ENCODE measurements at places on chromosomes 16 and 17.

DNA sequence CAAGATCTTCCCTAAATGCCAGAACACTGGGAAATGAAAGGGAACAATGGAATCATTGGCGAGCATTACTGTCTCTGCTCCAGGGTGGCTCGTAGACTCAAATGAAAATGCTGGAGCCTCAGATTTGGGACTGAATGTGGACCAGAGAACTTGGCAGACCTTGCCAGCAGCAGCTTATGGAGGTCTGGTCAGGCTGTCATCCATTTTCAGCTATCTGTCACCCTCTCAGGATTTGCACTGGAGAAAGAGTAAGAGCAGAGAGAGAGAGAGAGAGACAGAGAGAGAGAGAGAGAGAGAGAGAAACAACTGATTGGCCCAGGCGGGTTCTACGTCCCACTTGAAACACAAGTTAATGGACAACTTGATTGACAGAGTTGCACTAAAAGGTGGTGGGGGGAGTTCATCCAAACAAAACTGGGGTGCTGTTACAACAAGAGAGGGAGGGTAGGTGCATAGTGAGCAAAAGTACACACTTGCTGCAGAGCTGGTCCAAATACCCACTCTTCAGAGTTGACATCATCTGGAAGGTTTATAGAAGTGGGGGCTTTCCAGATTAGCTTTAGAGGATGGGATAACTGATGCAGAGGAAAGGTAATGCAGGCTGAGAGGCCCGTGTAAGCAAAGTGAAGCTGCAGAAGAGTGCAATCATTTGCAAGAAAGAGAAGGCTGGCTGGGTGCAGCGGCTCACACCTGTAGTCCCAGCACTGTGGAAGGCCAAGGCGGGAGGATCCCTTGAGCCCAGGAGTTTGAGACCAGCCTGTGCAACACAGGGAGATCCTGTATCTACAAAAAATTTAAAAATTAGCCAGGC lies 16.5 kb upstream of the NSMCE1 start:
- DNase-seq = no peak

- DNase-seq = peak; percentile 45
These were observed at the start of gene IRX3 for GRCh38 chr16:54286366-54287130. TSS of gene IRX3 (minus strand) at chr16:54286787. CDS start at chr16:54286050, 737 bp downstream.

GRCh38 chr16:31367853-31368252 lies 12.9 kb downstream of the ITGAX start:
- DNase-seq = no peak

DNA sequence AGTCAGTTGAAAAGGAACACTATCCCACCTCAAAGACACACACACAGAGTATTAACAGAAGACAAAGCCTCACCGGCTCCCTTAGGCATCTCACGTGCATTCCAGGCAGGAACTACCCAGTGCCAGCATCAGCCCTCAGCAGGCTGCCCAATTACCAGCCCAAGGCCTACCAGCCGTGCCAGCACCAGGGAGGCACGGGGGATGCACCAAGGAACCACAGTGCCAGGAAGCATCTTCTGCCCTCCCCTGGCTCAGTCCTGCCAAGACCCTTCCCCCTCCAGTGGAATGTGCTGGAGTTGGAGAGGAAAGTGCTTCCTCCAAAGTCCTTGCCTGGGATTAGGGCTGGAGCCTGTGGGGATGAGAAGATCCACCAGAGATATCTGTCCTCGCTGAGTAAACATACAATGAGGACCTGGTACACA lies 11.0 kb upstream of the KRT19 start:
- no peak for DNase-seq

- DNase-seq = no peak
These were observed 7.6 kb downstream of the SPNS2 start for GRCh38 chr17:4506175-4506813.

- DNase-seq = no peak
These were observed 19.0 kb downstream of the UNKL start for GRCh38 chr16:1395444-1396031.

- DNase-seq = no peak
These were observed 29.3 kb upstream of the GSG1L start for GRCh38 chr16:28092721-28093384.

GRCh38 chr17:6521586-6521985 lies 34.8 kb downstream of the PITPNM3 start:
- no peak for DNase-seq

GRCh38 chr16:62940569-62940968 lies 904.3 kb upstream of the CDH8 start:
- DNase-seq = no peak

GRCh38 chr16:17529982-17530760 lies 59.4 kb upstream of the XYLT1 start:
- no peak for DNase-seq

GRCh38 chr16:3909791-3910583 lies 29.5 kb upstream of the CREBBP start:
- DNase-seq = no peak

DNA sequence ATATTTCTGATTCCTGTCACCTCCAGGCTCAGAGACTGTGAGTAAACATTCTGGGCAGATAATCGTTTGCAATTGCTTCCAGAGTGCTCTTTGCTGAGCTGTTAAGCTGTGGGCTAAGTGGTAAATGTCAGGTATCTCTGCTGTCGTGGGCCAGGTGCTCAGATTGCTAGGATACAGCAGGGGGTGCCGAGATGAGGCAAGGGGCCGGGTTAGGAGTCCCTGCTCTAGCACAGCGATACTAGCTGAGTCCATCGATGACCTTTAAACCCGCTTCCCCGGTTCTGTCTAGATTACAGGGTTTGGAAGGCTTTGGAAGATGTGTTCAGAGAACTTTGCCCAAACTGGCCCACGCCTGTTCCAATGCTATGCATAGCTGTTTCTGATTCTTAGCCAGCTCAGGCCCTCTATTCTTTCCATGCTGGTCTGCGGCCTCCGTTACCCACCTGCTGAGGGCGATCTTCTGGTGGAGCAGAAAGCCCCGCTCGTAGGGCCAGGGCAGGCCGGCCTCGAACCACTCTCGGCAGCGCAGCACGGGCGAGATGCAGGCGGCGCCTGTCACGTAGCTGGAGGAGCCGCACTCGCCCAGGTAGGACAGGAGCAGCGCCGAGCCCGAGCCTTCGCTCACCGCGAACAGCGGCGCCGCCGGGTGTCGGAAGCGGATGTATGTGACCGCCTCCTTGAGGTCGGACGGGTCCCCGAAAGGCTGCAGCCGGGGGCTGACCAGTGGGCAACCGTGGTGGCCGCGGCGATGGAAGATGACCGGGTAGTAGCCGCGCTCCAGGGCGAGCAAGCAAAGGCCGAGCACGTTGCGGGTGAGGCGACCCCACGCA lies 979 bp downstream of the ABHD15 start:
- no peak for DNase-seq

DNA sequence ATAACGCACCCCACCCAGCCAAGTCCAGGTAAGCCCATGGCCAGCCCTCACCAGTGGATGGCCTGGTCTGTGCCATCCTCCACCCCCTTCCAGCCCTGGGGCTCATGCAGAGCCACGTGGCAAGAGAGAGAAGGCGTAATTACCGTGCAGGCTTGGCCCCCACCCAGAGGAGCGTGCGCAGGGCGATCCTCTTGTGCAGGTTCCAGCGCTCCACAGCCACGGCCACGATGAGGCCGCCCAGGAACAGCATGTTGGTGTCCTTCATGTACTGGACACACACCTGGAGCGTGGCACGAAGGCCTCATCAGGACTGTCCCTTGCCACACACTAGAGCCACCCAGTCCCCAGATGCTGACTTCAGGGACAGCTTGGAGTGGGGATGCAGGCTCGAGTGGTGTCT lies 6.7 kb downstream of the SLC13A5 start:
- DNase-seq = no peak

DNA sequence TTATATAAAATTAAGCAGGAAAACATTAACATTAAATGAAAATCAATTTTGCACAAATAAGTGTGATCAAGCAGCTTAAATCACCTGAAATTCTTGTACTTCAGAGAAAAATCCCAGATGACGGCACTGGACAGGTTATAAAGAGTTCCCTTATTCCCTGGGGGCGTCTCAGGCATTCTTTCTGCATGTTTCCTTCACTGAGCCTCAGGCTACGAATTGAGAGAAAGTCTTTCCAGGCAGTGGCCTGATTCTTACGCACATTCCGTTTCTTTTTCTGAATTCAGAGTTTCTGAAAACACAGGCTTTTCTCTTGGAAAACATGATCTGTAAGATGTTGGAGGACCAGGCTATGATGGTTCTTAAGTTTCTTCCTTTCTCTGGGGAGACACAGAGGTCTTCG lies 22.1 kb upstream of the PITPNM3 start:
- no peak for DNase-seq

GRCh38 chr17:59441464-59442096 lies 110.1 kb downstream of the YPEL2 start:
- no peak for DNase-seq

- no peak for DNase-seq
These were observed 64.7 kb downstream of the ELAC2 start for GRCh38 chr17:12953156-12953555.

- no peak for DNase-seq
These were observed 106.3 kb downstream of the CDH11 start for GRCh38 chr16:65015599-65015998.

DNA sequence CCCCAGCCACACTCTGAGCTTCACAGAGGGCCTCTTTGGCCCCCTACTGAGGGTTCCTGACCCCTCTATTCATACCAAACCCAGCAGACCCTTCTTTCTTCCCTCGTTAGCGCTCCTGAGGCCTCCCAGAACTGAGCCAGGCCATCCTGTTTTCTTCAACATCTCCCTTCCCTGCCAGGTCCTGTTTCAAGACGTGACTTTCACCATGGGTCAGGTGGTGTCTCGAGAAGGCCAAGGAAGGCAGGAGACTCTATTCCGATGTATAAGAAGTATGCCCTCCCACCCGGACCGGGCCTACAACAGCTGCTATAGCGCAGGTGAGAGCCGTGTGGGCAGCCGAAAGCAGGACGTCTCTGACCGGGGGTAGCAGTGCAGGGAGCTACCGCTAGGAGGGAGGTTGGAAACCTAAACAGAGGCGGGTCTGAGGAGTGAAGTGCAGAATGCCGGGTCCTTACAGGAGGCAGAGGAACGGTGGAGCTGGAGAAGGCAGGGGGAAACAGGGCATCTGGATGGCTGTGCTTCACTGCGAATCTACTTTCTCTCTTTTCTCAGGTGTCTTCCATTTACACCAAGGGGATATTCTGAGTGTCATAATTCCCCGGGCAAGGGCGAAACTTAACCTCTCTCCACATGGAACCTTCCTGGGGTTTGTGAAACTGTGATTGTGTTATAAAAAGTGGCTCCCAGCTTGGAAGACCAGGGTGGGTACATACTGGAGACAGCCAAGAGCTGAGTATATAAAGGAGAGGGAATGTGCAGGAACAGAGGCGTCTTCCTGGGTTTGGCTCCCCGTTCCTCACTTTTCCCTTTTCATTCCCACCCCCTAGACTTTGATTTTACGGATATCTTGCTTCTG lies 1.3 kb upstream of the SENP3 start:
- DNase-seq = no peak

DNA sequence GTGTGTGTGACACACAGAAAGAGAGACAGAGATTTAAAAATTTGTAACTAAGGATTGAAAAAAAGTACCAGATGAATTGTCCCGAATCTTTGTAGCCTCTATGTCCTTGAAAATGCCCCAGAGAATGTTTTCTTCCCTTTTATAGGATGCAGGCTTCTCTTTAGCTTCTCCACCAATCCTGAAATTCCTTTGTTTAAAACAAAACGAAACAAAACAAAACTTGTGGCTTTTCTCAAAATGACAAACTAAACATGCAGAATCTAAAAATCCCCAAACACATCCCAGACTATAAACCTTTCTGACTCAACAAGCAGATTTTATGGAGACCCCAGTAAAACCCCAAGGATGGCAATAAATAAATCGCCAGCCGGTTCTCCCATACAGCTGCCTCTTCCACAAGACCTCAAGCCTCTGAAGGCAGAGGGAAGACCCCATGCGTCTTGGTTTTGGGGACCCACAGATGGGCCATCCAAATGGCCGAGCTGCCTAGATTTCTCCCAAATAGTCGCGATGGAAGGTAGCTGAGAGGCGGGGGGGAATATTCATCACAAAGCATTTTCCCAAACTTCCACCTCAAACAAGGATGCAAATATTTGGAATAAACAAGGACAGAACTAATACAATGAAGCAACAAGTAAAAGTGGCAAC lies 269.5 kb upstream of the FOXF1 start:
- DNase-seq = no peak

DNA sequence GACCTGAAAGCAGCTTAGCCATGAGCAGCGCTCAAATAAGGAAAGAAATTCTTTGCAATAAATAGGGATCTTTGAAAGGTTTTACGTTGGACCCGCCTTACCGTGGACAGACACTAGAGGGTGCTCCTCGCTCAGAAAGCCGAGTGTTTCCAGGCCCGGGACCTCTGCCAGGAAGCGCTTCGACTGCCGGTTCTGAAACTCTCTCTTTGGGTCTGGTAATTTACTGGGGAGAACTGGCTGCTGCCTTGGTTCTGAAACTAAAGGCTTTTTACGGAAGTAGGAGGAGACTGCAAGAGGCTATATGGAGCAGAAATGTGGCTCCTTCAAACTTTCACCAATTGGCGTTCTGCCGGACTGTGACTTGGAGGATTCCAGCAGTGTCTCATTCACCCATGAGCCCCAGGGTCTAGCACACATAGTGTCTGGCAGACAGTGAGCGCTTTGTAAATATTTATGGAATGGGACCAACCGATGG lies 45.6 kb upstream of the HOXB9 start:
- DNase-seq = peak; percentile 25

GRCh38 chr16:29148867-29149272 lies 164.0 kb downstream of the LAT start:
- DNase-seq = no peak

DNA sequence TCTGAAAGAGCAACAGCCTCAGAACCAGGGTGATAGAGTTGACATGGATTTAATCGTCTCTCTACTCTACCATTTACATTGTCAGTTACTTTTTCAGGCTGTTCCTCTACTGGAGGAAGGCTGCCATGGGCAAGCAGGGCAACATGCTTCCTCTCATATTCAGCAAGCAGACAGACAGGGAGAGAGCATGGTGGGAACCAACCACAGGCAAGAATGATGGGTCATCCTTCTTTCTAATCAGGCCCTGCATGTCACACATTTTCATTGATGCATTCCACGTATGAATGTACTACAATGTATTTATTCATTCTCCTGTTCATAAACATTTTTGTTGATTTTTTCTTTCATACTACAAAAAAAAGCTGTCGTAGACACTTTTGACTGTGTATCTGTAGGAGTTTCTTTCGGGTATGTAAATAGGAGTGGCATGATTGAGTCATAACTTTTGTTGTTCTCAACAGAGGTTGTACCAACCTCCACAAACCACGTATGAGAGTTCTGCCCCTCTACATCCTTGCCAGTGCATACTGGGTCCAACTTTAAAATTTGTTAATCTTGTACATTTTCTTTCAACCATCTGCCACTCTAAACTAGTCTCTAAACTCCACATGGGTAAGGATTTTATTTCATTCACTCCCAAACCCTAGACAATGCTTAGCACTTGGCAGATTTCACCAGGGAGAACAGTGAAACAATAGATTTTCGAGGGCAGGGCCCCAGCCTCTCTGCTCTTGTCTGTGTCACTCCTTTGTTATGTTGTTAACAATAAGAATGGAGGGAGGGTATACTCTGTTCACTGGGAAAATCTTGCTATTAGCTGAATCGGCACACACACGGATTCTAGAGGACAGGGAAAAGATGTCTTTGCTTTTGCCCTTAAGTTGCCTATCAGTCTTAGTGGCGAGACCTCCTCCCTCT lies 58.7 kb downstream of the CMC2 start:
- no peak for DNase-seq

All from Panc1 (cell line).